ENCODE measurements at places on chromosomes 1 and 21.
A peak's percentile ranks its signal among the peaks of the same experiment; 100 is the strongest.

DNA sequence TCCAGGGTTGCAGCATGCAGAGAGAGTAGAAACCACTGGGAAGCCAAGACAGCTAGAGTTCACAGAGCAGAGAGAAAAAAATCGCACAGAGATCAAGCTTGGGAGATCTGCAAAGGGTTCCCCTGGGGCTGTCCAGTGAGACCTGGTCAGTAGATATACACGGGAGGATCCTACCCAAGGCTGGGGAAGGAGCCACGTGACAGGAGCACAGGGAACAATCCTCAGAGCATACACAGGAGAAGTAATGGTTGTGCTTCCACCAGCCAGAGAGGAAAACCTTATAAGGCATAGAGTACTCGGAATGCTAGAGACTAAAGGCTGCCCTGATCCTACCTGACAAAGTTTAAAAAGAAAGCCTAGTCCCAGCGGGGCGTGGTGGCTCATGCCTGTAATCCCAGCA is 53.9 kb downstream of the GABPA start:
- DNase-seq: no peak

GRCh38 chr1:213602796-213603486 is 384.8 kb upstream of the PROX1 start:
- DNase-seq: no peak

DNA sequence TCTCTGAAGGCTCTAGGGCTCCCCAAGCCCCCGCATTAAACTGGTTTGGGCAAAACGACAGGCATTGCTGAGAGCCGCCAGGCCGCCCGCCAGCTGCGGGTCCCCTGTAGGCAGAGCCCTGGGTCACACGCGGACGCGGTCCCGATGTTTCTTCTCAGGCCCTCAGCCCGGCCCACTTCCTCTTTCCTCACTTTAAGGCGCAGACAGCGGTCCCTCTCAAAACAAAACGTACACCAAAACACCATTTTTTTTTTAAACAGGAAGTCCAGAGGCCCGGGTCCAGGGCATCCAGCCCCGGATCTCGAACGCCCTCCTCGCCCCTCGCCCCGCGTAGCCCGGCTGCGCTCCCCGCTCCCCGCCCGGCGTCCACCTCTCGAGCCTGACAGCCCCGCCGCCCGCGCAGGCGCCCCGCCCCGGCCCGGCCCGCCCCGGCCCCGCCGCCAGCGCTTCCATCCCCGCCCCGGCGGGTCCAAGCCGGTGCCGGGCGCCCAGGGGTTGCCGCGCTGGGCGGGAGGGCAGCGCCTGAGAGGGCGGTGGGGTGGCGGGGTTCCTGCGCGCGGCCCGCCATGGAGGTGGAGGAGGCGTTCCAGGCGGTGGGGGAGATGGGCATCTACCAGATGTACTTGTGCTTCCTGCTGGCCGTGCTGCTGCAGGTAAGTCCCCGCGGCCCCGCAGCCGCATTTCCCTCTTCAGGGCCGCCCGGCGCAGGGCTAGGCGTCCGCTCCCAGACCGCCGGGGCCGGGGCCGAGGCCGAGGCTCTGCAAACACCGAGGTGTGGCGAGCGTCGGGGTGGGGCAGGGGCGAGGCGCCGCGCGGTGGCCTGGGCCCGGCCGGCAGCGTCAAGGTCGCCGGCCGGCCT is at the start of gene SLC22A15:
Gene SLC22A15 (plus strand): TSS at position 452 of the 859 bp plus-strand sequence. CDS start 115 bp downstream, at position 567.
- no peak for DNase-seq

GRCh38 chr1:1988061-1988945 is 15.3 kb downstream of the CFAP74 start:
- DNase-seq: no peak

DNA sequence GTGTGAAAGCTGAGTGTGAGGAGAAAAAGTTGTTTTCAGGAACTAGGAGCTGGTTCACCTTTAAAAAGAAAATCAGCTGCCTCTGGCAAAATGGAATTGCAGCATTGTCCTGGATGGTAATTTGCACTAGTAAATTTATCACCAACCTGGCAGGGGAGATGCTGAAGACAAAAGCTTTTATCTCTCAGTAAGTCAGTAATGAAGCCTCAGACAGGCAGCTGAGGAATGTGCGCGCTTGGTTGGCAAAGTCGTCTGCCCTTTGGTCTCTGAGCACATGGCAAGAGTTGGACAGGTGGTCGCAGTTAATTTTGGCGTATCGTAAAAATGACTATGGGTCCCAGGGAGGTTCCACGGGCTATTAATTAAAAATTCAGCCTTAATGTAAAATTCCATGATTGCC is 131.9 kb downstream of the BACH1 start:
- no peak for DNase-seq

DNA sequence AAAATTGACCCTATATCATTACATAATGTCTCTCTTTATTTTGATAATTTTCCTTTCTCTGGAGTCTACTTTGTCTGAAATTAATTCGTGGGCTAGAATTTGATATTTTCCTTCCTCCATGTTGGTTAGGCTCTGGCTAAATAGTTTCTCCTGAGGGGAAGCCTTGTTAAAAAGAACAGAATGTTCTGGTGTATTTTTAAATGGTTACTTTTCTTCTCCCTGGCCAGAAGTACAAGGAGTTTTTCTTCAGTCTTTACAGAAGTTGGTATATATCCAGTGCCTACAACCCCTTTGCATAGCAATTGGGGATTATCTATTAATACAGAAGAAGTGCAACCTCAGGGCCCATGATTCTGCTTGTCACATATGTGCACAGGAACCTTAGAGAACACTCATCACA is 185.6 kb upstream of the RAB4A start:
- DNase-seq: no peak

DNA sequence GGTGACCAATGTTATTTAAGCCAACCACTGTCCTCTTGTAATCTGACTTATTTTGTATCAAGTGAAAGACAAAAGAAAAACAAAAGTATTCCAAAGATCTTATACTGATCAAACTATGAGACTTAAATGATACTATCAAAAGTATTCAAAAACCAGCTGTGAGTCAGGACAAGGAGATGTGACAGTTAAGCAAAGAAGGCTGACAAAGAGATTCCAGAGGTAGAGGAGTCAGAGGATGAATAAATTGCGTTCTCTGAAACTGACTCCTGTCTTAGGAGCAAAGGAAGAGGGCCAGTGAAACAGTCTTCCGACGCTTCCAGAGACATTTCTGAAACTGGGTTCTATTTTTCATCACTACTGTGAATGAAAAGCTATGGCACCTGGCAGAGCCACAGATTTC is 20.9 kb downstream of the TMEM50B start:
- no peak for DNase-seq

GRCh38 chr1:70426154-70427131 is 15.4 kb downstream of the CTH start:
- no peak for DNase-seq

DNA sequence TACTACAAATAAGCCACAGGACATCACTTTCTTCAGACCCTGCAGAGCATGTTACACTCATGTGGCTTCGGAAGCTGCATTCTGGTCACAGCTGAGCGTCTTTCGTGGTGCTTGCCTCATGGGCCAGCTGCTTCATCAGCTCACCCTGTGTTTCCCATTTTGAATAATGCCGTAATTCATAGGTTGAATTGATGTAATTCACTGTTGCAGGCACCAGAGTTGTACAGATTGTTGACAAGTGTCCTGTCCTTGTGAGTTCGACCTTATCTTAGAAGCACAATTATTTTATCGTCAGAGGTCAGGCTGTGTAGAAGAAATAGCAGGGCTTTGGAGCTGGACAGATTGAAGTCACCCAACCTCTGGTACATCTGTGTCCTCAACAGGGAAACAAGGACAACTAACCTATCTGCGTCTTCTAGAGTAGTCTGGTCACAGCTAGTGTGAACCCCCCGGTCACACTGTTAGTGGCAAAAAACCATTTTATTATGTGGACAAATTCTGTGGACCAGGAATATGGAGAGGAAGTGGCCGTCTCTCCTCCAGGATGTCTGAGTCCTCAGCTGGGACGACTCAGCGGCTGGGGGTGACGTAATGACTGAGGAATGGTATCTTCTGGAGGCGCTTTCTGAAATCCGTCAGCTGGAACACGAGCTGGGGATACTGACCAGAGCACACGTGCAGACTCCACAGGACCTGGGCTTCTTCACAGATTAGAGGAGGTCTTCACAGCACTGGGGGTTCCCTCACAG is 17.8 kb downstream of the PKNOX1 start:
- DNase-seq: no peak

- no peak for DNase-seq
These were observed 81.4 kb downstream of the CYYR1 start for GRCh38 chr21:26491663-26492062.

DNA sequence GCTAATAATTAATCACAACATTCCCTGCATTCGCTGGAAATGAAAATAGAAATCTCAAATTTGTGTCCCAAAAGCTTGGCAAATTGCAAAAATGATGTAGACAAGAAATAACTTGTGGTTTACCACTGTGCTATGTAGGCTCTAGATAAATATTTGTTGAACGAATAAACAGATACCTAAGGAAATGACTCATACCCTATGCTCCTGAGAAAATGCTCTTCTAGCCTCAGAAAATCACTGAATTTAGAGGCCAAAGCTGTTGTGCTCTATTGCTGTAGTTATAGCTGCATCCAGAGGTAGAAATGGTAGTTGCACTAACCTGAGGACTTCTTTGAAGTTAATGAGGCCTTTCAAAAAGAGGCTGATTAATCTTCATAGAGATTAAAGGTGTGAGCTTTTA is 142.0 kb upstream of the ZNHIT6 start:
- DNase-seq: no peak

GRCh38 chr1:37452416-37452815 is 22.0 kb upstream of the ZC3H12A start:
- DNase-seq: no peak

DNA sequence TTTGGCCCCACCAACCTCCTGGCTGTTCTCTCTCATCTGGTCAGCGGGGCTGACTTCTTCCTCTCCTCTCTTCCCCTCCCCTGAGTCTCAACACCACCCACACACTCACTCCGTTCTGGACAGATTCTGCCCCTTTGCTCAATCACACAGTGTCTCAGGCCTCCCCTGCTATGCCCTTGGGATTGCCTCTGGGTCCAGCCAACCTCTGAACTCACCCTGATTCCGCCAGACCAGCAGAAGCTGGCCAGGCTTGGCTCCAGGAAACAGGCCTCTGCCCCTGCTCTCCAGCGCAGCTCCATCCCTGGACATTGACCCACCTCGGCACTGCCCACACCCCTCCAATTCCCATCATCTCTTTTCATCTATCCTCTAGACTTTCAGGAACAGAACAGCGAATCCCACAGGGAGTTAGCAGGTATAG is 22.1 kb downstream of the AHDC1 start:
- no peak for DNase-seq

GRCh38 chr1:15975358-15975804 is 520 bp downstream of the ZBTB17 start:
- DNase-seq: peak; percentile 54

DNA sequence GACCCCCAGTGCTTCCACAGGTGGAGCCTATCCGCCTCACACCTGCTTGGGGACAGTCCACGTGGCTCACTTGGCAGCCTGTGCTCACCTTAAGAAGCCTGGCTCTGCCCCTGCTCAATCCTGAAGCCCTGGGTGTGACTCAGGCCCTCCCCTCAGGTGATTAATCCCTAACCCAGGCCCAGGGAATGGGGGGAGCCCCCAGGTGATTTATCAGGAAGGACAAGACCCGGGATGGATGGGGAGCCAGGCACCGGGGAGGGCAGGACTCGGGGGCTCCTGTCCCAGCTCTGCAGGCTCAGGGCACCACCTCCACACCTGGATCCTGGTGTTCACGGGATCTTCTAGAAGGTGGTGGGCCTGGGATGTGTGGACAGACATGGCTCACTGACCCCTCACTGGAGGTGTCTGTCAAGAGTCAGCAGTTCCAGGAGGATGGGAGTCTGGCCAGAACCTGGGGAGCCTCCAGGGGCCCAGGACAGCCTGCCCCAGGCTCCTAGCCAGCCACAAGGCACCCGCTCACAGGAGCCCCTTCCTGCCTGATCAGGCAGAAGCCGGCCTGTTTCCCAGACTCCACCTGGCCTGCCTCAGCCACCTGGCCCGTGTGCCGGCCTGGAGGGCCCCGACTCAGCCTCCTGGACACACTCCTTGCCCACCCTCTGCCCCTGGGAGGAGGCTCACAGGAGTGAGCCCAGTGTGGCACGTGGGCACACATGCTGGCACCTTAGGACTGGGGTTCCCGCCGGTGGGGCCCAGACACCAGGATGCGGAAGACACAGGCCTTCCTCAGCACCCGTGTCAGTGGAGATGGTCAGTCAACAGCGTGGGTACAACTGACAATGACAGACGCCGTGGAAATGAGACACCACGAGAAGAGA is 38.6 kb upstream of the COL6A1 start:
- DNase-seq: no peak

- DNase-seq: no peak
These were observed 133.5 kb upstream of the SOD1 start for GRCh38 chr21:31526040-31526439.

DNA sequence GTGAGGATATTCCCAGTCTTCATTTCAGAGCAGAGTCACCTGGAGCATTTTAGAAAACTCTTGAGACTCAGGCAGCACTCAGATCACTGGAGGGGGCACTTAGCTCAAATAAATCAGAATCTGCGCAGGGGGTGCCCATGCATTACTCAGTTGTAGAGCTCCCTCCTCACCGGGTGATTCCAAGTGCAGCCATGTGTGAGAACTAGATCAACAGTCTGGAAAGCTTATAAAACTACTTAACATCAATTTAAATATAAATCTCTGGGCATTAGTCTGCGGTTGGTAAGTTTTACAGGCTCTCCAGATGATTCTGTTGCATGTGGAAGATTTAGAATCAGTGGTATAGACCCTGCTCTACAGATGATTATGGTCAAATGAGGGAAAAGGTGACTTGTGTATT is 128.6 kb downstream of the ST6GALNAC3 start:
- DNase-seq: no peak

DNA sequence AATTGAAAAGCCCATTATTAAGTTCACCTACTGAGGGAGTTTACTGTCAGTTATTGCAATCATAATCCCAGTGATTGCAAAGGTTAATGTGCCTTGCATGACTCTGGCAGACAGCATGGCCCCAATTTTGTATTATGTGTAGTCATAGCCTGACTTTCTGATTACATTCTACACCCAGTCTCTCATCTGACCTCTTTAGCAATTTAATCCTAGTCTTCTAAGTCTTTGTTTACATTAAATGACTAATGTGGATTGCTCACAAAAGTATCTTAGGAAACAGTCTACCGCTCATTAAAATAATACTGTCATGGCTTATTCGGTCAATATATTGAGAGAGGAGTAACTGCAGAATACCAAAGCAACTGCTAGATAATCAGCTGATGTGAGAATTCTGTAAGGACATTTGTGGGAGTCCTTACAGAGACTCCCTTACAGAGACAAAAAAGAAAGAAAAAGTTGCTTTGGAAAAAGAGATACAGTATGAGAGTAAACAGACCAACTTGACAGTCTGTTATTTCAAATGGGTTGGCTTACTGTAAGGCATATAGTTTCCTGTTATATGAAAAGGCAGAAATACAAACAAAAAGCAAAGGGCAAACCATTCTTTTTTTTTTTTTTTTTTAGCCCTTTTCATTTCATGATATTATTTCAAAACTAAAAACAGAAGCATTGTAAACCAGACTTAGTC is 42.8 kb downstream of the SMG7 start:
- DNase-seq: no peak

- DNase-seq: no peak
These were observed 118.2 kb downstream of the OSBPL9 start for GRCh38 chr1:51734896-51735745.

- DNase-seq: no peak
These were observed 32.1 kb downstream of the PCSK9 start for GRCh38 chr1:55071477-55071876.

All from activated naive CD4-positive, alpha-beta T cell (primary cell).